ENCODE measurements at places on chromosomes 13 and 19. TPM values are rescaled to one million over a fixed set of nuclear protein-coding genes. Genes with fewer than 3 reads are reported as not detected.

ICAM4 gene
- total RNA-seq, result 0.25 TPM

DNA sequence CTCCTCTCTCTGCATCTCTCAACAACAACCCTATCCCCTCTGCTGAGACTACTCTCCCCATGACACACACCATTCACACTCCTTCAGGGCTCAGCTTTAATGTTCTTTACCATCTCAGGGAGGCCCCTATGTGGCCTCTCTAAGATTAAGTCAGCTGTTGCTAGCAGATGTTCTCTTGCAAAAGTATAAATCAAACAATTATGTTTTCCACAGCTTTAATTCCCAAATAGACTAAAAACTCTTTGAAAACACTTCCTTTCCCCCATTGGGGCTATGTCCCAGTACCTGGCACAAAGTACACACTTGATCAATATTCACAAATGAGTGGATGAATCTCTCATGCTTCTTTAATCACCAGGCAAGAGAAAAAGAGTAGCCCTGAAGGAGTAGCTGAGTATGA is 5.1 kb downstream of the PEG3 start:
- DNase-seq, result no peak

GRCh38 chr19:58003174-58003828 is 681 bp upstream of the ZNF606 start:
- DNase-seq, result peak; percentile 44

DNA sequence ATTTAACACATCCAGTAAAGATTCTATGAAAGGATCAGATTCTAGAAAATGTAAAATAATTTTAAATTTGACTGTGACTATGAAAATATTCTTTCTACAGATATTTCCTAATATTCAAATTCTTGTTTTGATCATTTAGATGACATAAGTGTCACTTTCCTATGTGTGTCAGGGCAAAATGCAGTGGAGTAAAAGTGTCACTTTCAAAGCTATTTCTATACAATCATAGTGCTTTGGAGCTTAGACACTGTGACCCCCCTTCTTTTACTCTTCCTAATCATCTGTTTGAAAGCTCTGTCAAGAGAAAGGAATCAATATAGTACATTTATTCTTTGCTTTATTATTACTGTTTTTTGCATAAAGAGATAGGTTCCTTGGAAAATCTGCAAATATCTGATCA is 492.0 kb downstream of the DCT start:
- no peak for DNase-seq

DNA sequence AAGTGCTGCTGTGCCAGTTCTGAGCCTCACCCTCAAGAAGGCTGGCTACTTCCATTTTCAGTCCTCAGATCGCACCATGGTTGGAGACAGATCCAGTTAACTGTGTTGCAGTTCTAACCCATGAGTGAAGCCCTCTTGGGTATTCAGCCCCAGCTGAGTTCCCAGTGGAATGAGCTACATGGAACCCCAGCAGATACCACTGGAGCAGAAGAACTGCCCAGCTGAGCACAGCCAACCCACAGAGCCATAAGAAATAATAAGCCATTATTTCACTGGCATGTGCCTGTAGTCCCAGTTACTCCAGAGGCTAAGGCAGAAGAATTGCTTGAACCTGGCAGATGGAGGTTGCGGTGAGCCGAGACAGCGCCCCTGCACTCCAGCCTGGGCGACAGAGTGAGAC is 59.9 kb downstream of the LATS2 start:
- DNase-seq, result no peak

DNA sequence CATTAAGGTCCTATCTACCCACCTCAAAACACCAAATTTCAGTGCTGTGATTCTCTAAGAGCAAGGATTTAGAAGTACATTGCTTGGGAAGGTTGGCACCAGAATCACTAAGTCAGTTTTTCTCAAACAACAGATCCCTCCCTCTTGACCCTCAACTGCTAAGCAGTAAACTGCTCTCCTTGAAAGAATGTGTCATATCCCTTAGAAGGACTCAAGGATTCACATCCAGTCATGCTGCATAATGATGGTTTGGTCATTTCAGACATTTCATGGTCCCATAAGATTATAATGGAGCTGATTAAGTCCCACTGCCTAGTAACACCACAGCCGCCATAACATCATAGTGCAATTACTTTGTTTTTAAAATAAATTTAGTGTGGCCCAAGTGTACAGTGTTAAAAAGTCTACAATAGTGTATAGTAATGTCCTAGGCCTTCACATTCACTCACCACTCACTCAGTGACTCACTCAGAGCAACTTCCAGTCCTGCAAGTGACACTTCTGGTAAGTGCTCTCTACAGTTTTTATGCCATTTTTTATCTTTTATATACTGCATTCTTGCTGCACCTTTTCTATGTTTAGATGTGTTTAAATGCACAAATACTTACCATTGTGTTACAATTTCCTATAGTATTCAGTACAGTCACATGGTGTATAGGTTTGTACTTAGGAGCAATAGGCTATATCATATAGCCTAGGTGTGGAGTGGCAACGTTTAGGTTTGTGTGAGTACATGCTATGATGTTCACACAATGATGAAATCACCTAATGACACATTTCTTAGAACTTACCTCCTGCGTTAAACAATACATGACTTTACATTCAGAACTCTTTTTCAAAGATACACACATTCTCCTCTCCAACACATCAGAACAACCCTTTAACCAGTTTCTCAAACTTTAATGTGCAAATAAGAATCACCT is 15.7 kb upstream of the CCDC169 start:
- no peak for DNase-seq

DNA sequence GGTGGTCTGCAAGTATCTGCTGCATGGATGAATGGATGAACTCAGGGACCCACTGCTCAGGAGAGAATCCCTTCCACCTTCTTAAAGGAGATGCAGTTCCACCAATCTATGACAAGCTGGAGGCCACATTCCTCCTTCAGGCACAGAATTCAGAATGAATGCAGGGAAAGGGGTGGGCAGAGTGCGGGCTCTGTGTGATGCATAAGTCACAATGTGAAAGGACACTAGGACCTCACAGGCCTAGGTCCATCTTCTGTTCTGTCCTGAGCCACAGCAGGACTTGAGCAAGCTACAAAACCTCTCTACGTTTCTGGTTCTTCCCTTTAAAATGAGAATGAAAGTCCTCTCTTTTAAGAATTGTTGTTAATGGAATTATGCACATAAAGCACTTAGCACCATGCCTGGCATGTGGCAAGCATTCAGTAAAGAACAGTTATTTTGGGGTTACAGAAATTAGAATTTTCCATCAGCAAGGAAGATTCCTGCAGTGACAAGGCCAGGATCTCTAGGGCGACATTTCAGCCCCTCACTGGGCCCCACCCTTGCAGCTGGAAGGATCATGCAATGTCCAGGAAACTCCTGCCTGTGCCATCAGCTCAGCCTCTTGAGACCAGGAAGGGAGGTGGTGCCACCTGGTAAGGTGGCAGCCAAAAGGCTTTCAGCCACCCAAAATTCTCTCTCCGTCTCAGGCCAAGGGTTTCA is 38.7 kb downstream of the TSHZ3 start:
- no peak for DNase-seq

- no peak for DNase-seq
Observed at GRCh38 chr13:44493213-44493812, 82.8 kb downstream of the TSC22D1 start.

DNA sequence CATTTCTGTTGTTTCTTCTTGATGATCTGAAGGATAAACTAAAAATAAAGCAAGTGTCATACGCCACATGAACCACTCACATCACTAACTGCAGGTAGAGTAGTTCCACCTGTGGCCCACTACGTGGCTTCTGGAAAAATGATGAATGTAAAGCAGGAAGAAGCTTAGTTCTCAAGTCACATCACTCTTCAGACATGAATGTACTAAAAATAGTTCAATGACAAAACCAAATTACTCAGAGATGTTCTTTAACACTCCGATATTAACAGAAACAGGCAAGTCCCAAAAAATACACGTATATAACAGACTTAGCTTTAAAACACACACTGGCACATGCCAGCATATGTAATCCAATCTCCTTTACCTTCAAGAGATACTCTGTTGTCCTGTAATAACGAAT is 21.6 kb downstream of the RAB20 start:
- DNase-seq, result no peak

GRCh38 chr13:40619479-40619814 is 47.0 kb downstream of the FOXO1 start:
- DNase-seq, result no peak

GRCh38 chr19:48777720-48778119 is 22.4 kb downstream of the FGF21 start:
- no peak for DNase-seq

LHFPL6 gene
- total RNA-seq, result 52.1 TPM

BSPH1 gene
- total RNA-seq, result 0.71 TPM

ZNF83 gene
- total RNA-seq, result 50.8 TPM

CD79A gene
- 0.87 TPM for total RNA-seq

UBXN6 gene
- 319 TPM for total RNA-seq

DNA sequence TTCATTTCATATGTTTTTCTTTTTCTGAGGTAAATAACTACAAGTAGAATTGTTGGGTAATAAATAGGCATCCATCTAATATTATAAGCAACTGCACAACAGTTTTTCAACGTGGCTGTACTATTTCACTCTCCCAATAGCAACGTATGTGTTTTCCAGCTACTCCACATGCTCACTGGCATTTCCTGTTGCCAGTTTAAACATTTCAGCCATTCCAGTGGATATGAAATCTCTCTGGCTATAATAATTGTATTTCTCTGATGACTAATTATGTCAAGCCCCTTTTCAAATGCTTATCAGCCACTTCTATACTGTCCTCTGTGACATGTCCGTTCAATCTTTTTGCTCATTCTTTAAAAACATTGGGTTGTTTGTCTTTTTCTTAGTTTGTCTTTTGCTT is 26.8 kb upstream of the ALOX5AP start:
- no peak for DNase-seq

GRCh38 chr13:28741084-28741491 is 22.3 kb upstream of the SLC46A3 start:
- DNase-seq, result no peak
